ENCODE measurements at places on chromosomes 7 and 10.

- DNase-seq = peak; percentile 13
Observed at GRCh38 chr7:44824894-44825526, 22.9 kb downstream of the H2AZ2 start.

DNA sequence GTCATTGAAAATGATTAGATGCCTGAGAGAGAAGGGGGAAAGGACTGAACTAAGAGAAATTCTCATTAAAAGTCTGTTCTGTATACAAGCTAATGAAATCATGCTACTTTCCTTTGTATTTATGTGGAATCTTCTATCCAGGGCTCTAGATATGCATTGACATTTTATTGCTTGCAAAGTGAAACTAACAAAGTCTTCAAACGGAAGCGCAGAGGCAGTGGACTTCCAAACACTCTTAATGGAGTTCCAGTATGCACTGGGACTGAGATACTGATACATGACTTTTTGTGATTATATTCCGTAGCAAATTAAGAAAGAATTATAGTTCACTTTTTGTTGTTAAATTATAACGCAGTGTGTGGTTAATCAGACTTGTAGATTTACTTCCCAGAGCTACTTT lies 166.8 kb upstream of the TBX20 start:
- DNase-seq = no peak

- no peak for DNase-seq
Observed at GRCh38 chr7:77181015-77181595, 18.5 kb downstream of the FGL2 start.

GRCh38 chr7:36633377-36633776 lies 90.9 kb downstream of the AOAH start:
- no peak for DNase-seq

GRCh38 chr10:125451319-125451718 lies 231.6 kb downstream of the TEX36 start:
- DNase-seq = no peak

DNA sequence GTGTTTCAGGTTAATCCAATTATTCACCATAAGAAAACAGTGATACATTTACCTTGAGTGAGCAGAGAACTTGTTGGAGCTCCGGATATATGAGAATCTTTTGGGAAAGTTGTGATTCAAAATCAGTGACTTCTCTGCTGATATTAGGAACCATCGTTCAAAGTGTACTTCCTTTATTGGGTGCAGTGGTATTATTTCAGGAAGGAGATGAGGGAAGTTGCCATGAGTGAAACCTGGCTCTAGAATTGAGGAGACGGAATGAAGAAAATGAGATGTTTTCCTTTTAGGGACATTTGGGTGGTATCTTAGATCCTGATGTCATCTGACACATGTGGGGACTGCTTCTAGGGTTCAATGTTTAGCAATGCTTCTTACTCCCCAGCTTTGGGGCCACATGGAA lies 343.9 kb downstream of the ABCA13 start:
- no peak for DNase-seq

- DNase-seq = no peak
Observed at GRCh38 chr10:3969876-3970666, 185.1 kb upstream of the KLF6 start.

GRCh38 chr10:100637785-100638184 lies 102.0 kb downstream of the HIF1AN start:
- peak; percentile 32 for DNase-seq

- no peak for DNase-seq
Observed at GRCh38 chr10:68171539-68172080, 60.3 kb downstream of the ATOH7 start.

DNA sequence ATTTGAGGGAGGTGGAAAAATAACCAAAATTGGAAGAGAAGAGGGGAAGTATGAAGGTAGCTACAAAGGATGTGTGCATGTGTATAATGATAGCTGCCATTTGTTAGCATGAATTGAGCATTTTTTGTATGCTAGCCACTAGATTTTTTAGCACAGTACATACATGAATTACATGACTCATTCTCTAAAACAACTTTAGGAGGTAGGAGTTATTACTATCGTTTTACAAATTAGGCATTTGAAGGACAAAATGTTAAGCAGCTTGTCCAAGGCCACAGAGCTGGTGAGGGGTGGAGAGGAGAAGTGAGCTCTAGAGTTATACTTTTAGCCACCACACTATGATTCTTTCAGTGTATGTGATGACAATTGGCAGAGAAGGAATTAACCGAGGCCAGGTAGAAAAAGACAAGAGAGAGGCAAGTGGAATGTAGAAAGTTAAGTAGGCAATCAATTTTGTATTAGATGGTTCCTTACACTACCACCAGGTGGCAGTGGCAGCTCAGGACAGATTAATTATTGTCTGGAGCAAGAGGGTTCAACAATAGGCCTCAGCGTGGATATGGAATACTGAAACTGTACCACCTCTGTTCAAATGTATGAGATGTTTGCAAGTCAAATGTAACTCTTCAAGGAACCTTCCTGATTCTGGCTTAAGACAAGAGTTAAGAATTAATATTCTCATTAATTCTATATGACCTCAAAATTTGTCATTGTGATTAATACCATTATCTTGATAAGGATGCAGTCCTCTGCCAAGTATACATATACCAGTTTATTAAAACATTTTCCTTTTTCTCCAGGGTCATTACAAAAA lies 128.0 kb downstream of the MBL2 start:
- peak; percentile 17 for DNase-seq

DNA sequence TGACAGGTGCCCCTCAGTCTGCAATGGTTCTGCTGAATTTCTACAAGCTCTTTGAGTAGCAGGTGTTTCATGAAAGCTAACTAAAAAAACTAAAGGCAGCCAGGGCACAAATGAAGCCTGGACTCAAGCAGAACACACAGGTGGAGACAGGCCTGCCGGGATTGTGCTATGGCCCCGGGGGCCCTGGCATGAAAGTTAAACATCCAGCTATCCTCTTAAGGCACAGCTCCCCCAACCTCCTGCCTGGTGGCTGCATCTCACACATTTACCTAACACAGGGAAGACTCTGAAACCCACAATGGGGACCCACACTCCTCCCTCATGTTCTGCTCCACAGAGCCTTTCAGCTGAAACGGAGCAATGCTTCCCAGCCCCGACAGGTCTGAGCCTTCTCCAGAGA lies 76.3 kb upstream of the CAMK2B start:
- DNase-seq = peak; percentile 2

- DNase-seq = peak; percentile 87
Observed at GRCh38 chr7:38368191-38368605, 94.8 kb upstream of the TARP start.

DNA sequence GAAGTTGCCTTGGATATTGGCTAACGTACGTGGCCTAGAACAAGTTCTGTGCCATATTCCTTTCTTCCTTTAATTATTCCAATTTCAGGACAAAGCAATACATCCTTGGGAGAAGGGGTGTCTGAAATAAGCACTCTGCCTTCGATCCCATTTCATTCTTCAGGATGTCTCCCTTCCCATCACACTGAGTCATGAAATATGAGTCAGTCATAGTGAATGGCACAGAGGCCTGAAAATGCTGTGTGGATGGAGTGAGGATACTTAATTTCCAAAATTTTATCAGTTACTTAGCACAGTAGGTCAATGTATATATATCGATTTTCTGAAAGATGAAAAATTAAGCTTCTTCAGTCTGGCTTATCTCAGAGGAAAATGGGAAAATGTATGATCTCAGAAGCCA lies 19.5 kb downstream of the EVX1 start:
- no peak for DNase-seq

DNA sequence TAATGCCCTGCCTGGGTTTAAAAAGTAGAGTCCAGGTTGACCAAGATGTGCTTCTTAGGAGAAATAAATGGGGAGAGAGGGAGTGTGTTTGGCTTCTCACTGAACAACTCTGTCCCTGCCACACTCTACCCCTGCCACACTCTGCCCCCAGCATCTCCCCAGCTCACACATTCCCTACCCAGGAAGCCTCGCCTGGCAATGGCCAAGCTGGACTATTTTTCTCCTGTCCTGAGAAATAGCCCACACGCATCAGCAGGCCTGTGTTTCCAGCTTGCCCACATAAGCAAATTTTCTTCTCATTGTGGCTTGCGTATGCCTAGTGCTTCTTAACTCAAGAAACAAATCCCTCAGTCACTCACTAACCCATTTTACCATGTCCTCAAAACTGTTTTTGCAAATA lies 1.8 kb downstream of the LRRC18 start:
- DNase-seq = no peak

- peak; percentile 22 for DNase-seq
Observed at GRCh38 chr10:24483701-24484100, 240.0 kb downstream of the ARHGAP21 start.

- DNase-seq = no peak
Observed at GRCh38 chr10:6187278-6187677, 15.5 kb upstream of the PFKFB3 start.

GRCh38 chr10:33137356-33138005 lies 179.5 kb upstream of the ITGB1 start:
- DNase-seq = no peak

- peak; percentile 78 for DNase-seq
Observed at GRCh38 chr7:55517191-55517633, 55.1 kb downstream of the VOPP1 start.

- no peak for DNase-seq
Observed at GRCh38 chr7:116431787-116432526, 67.6 kb upstream of the CAV2 start.

DNA sequence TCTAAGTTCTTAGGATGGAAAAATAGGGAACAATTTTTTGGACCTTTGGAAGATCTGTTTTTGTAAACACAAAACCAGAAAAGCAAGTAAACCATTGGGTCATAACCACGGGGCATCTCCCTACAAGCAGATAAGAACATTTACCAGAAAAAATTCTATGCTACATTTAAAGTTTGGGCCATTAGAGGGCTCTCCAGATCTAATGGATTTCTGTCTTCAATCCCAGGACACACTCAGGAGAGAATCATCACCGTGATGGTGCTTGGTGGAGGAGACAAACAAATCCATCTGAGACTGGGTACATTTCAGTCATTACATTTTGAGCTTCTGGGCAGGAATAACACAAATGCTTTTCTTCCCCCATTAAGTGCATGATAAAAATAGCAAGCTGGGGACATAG lies 178.4 kb upstream of the TARP start:
- no peak for DNase-seq

DNA sequence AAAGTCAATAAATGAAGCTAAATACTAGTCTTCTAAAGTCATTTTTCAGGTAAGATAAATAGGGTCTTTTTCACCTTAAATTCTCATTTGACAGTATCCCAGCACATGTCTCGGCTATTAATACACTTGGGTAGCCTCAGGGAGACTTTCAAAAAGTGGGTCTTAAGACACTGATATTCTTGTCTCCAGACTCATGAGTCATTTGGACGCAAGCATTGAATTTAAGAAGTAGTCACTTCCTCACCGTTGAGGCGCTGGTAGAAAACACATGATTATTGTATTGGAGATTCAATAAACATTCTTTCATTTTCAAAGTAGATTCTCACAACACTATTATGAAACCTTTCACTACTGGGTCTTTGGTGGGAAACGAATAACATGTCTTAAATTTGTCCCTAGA lies 108.9 kb upstream of the SP8 start:
- no peak for DNase-seq

DNA sequence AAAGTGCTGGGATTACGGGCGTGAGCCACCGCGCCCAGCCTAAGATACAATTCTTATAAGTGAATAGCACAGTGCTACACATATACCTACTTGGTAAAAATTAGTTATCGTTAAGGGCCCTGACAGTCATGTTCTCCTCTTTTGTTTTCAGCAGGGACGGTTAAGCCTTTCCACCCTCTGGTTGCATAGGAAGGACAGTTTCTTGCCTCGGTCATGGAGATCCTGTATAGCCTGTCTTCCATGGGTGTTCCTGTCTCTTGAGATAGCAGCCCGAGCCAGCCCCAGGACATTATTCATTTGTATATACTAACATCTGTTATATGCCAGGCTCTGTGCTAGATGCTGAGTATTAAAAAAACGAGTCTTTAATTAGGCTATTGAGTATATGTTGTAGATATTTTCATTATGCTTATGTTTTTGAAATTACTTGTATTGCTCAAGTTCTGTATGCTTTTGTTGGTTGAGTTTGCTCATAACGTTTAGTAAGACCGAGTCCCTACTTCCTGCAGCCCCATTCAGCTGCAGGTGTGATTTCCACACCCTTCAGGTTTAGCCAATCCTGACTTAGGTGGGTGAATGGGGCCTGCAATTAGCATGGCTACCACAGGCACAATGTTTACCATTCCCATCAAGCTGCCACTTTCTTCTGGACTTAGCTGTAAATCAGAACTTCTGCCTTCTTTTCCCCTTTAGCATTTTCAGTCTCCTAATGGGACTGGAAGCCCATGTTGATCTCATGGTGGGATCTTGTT lies 24.8 kb downstream of the CCSER2 start:
- no peak for DNase-seq

- DNase-seq = no peak
Observed at GRCh38 chr7:41652267-41652666, 50.6 kb downstream of the INHBA start.
